Stimulated activated CD4-positive, alpha-beta T cell treated with anti-CD3 and anti-CD28 coated beads, TNF-alpha, amount 100 ng/mL, for 24 hours (primary cell): ENCODE measurements at places on chromosomes 2 and 18.

GRCh38 chr2:69776886-69777785 is 35.2 kb downstream of the ANXA4 start:
- no peak for DNase-seq

DNA sequence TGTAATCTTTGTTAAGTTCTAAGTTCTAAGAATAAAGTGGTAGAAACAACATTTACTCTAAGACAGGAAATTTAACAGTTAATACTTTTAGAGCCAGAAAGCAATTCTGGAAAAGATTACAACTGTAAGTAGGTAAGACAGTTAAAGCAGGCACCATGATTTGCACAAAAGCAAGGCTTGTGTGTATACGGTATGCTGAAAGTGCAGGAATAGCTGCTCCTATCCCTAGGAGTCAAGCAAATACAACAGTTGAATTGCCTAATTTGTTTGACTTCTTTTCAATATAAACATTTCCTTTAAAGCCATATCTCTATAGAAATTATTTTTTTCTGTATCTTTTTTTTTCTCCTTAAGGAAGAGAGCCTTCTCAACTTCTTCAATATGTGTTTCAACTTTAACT is 116.4 kb downstream of the KCNJ3 start:
- no peak for DNase-seq

GRCh38 chr2:185644828-185645227 is 93.8 kb upstream of the FSIP2 start:
- DNase-seq, result no peak

GRCh38 chr2:208101716-208102631 is 22.4 kb downstream of the CRYGD start:
- no peak for DNase-seq

GRCh38 chr18:47244086-47244485 is 7.4 kb downstream of the SKOR2 start:
- DNase-seq, result no peak

- no peak for DNase-seq
These were observed 157.2 kb downstream of the TTC32 start for GRCh38 chr2:19744456-19745199.

- DNase-seq, result no peak
These were observed 40.4 kb downstream of the CYRIA start for GRCh38 chr2:16625201-16625729.

GRCh38 chr18:37314534-37314933 is 251.1 kb downstream of the CELF4 start:
- no peak for DNase-seq

DNA sequence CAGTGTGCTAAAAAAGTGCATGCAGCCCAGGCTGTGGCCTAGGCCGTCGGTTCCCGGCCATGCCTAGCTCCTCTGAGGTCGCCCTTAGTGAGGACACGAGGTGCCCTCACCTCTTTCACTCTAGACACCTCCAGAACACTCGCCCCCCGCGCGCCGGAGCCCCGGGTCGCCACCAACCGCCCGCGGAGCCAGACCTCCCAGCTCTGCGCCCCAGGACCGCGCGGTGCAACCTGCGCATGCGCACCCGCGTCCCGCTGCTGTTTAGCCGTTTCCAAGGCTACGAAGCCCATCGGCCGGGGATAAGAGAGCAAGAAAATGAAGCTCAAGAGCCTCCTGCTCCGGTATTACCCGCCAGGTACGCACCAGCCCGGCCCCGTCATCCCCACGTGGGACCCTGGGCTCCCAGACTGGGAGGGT is at the start of gene DAW1:
Gene DAW1, plus strand, starts transcription at position 257 of the 417 bp plus-strand sequence. Its CDS starts 59 bp downstream, at position 316.
- peak; percentile 44 for DNase-seq

GRCh38 chr2:226742347-226742746 is 57.3 kb downstream of the IRS1 start:
- no peak for DNase-seq

DNA sequence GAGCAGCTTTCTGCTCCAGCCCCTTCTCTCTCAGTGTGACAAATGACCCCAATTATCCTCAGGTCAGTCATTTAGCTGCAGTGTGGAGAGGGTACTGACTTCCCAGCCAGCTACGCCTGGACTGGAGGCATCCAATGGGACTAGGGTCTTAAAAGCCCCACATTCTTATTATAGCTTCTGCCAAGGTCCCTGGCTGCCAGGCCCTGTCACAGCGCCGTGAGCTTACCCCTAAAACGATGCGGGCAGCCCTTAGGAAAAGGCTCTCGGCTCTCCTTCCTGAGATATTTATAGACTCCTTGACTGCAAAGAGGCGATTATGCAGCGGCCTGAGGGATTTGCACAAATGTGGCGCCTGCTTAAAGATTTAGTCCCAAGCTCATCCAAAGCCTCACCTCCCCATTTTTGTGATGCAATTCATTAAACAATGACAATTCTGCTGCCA is 69.2 kb upstream of the EDAR start:
- DNase-seq, result no peak

GRCh38 chr2:239132786-239133185 is 268.0 kb downstream of the HDAC4 start:
- DNase-seq, result no peak

DNA sequence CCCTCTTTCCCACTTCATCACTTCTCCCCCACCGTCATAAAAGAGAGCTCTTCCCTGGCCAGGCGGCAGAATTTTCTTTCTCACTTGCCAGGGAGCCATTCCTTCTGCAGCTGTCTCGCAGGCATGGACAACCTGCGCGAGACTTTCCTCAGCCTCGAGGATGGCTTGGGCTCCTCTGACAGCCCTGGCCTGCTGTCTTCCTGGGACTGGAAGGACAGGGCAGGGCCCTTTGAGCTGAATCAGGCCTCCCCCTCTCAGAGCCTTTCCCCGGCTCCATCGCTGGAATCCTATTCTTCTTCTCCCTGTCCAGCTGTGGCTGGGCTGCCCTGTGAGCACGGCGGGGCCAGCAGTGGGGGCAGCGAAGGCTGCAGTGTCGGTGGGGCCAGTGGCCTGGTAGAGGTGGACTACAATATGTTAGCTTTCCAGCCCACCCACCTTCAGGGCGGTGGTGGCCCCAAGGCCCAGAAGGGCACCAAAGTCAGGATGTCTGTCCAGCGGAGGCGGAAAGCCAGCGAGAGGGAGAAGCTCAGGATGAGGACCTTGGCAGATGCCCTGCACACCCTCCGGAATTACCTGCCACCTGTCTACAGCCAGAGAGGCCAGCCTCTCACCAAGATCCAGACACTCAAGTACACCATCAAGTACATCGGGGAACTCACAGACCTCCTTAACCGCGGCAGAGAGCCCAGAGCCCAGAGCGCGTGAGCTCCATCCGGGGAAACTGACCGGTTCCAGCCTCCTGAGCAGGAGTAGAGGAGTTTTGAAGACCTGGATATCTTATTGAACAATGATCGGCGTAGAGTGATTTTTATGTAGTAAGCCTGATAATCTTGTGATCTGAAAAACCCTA is at the start of gene MSGN1:
Gene MSGN1, plus strand, starts transcription at position 65 of the 850 bp plus-strand sequence. Its CDS starts 59 bp downstream, at position 124.
- no peak for DNase-seq

- DNase-seq, result no peak
These were observed 296.2 kb downstream of the SLC8A1 start for GRCh38 chr2:40155728-40156127.

DNA sequence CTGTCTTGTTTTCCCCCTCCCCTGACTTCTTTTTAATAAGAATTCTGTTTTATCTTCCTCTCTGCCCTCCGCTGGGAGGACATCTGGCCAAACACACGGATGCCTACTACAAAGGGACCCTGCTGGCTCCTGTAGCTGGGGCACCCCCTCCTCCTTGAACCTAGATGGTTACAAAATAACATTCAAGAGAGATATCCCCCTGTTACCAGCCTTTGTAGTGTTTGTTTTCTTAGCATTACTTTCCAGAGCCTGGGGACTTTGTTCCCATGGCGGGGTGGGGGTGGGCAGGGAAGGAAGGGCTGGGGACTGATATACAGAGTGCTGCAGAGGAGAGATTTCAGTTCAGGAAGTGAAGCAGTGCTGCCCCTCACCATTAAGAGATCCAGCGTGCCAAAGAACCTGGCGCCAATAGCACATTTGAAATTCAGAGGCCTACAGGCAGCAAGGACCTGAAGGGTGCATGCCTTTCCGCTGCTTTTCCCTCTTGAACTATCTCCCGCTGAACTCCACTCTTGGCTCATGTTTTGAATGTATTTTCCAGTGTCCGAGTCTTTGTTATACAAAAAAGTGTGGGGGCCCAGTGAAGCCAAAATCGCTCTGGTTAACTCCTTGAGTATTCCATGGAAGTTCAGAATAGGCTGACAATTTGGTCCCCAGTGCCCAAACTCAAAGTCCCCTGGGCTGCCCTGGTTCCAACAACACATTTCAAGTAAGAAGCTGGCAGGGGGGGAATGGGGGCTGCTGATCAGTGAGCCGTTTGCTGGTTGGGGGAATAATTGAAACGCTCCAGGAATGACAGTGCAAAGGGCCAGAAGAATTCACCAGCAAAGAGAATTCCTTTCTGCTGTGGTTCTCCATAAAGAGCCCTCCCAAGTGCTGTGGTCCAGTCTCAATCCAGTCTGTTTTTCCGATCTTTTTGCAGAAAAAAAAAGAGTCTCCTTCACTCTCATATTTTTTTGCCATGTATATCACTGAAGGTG is 94.8 kb upstream of the THOC1 start:
- DNase-seq, result no peak

DNA sequence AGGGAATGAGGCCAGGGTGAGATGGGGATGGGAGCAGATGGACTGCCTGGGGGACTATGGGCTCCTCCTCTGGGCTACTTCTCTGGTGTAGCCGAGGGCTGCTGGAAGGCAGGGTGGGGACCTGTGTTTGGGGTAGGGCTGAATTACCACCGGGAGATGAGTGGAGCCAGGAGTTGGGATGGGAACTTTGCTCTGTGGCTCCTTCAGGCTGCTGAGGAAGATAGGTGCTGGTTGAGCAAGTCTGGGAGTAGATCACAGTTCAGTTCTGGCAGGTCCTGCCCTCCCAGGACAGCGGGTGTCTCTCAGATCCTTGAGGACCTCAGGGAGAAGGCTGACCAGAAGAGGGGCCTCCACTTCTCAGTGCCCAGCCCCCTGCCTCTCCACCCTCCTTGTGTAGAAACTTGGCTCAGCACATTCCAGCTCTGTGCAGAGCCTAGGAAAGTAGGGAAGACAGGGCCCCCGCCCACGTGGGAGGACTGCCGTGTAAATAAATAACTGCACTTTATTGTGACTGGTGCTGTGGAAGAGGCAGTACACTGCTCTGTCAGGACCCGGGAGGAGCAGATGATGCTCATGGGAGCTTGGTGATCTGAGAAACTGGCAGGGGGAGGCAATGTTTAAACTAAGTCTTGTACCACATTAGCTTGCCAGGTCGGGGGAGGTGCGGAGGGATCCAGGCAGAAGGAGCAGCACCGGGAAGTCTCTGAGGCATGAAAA is 15.3 kb downstream of the TET3 start:
- DNase-seq, result no peak

DNA sequence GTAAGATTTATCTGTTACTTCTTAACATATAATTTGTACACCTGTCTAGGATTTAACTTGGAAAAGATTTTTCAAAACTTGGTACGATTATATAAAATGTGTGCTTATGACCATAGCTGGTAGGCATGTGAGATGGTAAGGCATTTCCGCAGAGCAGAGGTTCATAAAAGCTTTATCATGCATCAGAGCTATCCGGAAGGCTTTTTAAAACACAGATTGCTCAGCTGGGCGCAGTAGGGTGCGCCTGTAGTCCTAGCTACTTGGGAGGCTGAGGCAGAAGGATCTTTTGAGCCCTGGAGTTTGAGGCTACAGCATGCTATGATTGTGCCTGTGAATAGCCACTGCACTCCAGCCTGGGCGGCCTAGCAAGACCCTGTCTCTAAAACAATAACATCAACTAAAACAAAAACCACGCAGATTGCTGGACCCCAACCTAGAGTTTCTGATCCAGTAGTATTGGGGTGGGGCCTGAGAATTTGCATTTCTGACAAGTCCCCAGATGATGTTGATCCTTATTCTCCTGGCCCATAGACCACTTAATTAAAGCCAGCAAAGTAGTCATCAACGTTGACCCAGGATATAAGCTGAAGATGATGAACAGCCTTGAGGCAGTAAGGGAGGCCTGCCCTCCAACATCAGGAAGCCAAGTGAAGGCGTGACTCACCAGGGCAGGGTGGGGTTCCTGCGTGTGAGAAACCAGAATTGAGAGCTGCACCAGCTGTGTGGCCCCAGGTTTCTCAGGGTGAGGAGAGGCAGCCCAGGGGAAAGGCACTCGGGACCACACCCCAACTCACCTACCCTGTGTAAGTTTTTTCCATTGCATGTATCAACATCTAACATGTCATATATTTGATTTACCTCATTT is 21.6 kb upstream of the SLC20A1 start:
- DNase-seq, result peak; percentile 51

DNA sequence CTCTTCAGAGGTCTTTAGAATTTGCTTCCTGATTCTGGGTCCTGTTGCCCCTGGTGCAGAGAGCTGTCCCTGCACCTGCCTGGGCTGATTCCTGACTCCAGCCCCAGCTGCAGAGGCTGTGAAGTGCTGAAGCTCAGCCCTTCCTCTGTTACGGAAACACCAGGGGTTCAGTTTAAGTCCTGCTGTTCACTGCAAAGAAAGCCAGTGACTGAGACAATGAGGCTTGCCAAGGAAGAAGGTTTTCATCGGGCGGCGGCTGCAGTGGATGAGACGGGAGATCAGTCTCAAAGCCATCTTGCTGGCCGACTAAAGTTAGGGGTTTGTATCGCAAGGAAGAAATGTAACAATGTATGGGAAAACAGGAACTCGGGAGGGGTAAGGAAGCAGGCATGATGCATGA is 142.4 kb upstream of the ZNF236 start:
- no peak for DNase-seq

GRCh38 chr2:10120877-10121574 is 1.5 kb upstream of the RRM2 start:
- no peak for DNase-seq

GRCh38 chr2:176554101-176555048 is 285.1 kb downstream of the MTX2 start:
- peak; percentile 4 for DNase-seq

DNA sequence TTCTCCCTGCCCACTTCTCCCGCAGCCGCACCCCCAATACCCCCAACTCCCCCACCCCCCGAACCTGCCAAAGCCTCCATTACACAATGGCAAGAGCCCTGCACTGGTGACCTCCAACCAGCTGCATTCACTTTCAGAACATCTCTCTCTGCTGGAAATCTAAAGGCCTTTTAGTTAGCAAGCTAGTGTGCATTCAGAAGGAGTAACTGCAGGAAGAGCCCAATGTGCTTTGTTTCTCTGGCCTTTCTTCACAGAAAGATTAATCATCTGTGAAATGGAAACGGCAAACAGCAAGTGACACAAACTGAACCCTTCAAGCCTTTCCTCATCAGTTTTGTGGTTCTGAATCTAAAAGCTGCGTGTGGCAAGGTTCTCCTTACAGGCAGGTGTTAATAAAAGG is 124.2 kb downstream of the OLA1 start:
- DNase-seq, result no peak

- DNase-seq, result no peak
These were observed 584 bp downstream of the C2orf72 start for GRCh38 chr2:231037731-231038482.
